ENCODE measurements at places on chromosomes 11 and 22.
A peak's percentile ranks its signal among the peaks of the same experiment; 100 is the strongest.

- DNase-seq = no peak
Measured at GRCh38 chr22:34960005-34960404, 106.0 kb upstream of the ISX start.

- no peak for DNase-seq
Measured at GRCh38 chr11:107249054-107249453, 208.6 kb downstream of the CWF19L2 start.

GRCh38 chr22:29873943-29874342, 9.0 kb upstream of the MTMR3 start:
- DNase-seq = no peak

GRCh38 chr11:117175781-117176180, 2.8 kb upstream of the SIDT2 start:
- no peak for DNase-seq

- no peak for DNase-seq
Measured at GRCh38 chr22:17982572-17983141, 41.7 kb downstream of the MICAL3 start.

DNA sequence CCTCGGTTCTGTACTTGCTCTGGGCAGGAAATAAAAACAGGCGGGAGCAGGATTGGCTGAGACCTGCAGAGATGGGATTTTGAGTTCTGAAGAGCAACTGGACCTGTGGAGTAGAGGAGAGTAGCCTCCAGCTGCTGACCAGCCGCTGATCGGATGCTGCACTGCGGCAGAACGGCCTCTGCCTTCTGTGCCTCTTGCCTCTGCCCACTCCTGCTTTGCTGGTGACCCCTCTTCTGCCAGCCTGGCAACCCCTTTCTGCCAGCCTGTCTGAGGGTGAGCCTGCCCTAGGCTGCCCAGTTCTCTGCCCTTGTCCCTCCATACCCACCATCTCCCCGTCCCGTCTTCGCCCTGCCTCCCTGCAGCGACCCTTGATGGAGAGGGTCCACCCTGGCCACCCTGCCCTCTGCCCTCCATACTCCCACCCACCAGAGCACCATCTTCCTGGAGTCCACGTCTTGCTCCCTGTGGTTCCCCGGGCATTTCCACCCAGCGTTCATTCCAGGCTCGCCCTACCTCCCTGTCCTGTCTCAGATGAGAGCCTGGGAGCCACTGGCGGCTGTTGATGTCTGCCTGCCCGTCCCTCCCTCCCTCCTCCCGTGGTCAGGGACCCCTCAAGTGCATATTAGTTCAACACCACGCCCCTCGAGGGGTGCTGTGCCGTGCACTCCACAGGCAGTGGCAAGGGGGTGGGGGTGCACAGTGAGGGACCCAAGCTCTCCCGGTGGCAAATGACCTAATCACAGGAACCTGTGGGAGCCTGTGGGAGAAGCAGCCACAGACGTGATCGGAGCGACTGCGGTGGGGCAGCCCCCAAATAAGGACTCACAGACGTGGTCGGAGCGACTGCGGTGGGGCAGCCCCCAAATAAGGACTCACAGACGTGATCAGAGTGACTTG, 863.3 kb downstream of the TBC1D22A start:
- DNase-seq = no peak

GRCh38 chr11:70019576-70020011, 58.5 kb upstream of the ANO1 start:
- no peak for DNase-seq

- no peak for DNase-seq
Measured at GRCh38 chr11:128615076-128615475, 27.7 kb upstream of the ETS1 start.

GRCh38 chr11:119431523-119431922, 8.6 kb upstream of the THY1 start:
- no peak for DNase-seq

DNA sequence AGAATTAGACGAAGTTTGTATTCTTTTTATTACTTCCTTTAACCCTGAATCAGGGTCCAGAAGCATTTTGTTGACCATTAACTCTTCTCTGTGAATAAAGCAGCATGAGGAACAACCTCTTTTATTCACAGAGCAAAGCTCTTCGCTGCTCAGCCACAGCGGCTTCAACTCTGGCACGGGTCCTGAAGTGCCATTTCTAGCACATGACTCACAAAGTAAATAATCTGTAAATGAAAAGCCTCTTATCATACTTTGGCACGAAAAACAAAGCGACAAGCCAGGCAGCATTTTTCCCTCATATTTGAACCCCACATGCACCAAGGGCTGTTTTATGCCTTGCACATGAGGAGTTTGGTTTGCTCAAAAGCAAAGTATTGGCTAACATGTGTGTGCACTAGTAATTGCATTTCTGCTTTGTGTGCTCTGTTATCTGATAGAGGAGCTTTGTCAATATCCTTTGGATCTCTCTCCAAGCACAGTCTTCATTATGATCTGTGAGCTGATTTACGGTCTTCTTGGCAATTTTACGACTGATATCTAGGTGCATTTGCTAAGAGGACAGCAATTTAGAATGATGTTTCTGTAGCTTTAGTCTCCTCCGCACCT, 33.0 kb upstream of the APOBEC3A start:
- peak; percentile 91 for DNase-seq

DNA sequence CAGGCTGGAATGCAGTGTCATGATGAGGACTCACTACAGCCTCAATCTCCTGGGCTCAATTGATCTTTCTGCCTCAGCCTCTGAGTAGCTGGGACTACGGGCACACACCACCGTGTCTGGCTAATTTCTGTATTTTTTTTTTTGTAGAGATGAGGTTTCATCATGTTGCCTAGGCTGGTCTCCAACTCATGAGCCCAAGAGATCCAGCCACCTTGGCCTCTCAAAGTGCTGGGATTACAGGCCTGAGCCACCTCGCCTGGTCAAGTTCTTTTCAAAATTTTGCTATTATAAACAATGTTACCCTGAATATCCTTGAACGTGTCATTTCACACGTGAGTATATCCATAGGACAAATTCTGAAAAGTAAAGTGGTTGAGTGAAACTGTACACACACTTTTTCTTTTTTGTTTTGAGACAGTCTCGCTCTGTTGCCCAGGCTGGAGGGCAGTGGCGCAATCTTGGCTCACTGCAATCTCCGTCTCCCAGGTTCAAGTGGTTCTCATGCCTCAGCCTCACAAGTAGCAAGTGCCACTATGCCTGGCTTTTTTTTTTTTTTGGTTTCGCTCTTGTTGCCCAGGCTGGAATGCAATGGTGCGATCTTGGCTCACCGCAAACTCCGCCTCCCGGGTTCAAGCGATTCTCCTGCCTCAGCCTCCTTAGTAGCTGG, 21.6 kb upstream of the EP300 start:
- no peak for DNase-seq

- no peak for DNase-seq
Measured at GRCh38 chr11:27416568-27417176, 53.7 kb upstream of the CCDC34 start.

- DNase-seq = no peak
Measured at GRCh38 chr11:28981381-28981780, 873.2 kb downstream of the METTL15 start.

DNA sequence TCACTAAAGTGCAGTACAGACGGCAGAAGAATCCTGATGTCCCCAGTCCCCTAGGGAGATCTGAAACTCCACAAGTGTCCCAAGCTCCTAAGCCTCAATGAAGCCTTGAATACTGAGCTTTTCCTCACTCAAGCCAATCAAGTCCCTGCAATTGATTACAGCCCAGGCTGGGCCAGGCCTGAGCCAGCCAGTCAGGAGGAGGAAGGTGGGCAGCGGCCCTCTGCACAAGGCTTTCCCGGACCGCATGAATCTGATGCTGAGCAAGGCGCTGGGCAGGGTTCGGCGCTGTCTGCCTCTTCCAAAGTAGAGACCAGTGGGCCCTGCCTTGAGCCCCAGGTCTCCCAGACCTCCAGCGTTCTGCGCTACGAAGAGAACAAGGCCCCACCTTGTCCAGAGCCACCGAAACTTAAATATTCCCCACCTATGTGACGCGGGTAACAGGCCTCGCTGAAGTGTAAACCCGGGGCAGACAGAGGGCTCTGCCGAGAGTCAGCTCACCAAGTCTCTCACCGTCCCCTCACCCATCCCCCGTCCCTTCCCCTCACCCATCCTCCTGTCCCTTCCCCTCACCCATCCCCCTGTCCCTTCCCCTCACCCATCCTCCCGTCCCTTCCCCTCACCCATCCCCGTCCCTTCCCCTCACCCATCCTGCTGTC, 63.2 kb downstream of the SCUBE1 start:
- DNase-seq = no peak
